ENCODE measurements at places on chromosomes 1 and 21.

DNA sequence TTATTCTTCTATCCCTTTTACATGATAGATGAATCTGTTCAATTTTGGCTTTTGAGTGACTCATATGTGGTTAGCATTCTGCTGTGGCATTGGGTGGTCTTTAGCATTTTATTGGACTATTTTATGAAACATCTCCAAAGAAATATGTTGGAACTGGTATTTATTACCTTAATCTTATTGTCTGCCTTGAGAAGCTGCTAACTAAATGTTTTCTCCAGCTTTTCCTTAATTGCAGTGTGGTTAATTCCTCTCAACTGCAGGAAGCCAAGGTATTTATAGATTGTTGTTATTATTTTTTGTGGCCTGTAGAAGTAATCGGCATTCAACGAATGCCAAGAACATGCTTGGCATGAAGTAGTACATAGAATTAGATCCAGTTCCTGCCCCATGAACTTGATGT is 64.1 kb downstream of the NOS1AP start:
- no peak for DNase-seq

DNA sequence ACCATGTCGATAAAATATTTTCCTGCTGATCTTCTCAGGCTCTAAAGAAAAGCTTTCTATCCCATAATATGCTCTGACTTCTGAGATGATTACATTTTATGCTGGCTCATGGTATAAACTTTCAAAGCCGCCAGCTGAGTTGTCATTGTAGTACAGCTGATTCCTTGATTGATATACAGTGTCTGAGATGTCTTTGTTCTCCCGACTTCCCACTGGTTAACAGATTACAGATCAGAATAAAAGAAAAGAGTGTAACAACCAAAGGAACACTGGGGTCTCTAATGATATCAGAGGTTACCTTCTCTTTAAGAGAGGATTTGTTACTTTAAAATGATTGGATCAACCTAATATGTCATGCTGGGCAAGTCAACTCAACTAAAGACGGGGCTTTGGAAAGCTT is 485.4 kb upstream of the LRRC7 start:
- DNase-seq: no peak

GRCh38 chr1:24540051-24540905 is 15.6 kb upstream of the NCMAP start:
- DNase-seq: no peak

DNA sequence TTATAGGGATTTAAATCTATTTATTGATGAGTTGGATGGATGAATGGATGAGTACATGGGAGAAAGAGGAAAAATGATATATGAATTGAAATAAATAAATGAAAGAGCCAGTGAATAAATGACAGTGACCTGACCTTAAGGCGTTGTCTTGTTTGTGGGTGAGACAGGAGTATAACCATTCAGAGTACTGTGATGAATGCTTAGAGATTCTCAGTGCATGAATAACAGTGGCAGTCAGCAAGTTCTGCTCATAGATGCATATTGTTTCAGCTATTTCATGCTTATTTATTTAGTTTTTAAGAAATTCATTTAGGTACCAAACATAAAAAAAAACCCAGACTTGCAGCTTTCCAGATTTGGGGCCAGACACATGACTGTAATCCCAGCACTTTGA is 116.4 kb downstream of the FGGY start:
- no peak for DNase-seq

DNA sequence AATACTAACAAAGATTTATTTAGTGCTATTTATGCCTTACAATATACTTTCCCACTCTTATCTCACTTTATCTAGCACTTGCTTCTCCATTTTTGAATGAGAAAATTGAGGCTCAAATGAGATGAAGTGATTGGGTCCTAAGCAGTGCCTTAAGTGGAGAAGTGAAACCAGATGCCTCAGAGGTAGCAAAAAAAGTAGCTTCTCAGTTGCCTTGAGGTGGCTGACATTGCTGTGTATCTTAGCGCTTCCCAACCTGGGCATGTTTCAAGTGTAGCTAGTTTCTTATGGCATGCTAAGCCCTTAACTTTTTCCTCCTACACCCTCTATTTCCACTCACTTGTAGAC is 390.4 kb downstream of the OMA1 start:
- no peak for DNase-seq

- no peak for DNase-seq
These were observed 6.6 kb upstream of the MIIP start for GRCh38 chr1:12012560-12013316.

DNA sequence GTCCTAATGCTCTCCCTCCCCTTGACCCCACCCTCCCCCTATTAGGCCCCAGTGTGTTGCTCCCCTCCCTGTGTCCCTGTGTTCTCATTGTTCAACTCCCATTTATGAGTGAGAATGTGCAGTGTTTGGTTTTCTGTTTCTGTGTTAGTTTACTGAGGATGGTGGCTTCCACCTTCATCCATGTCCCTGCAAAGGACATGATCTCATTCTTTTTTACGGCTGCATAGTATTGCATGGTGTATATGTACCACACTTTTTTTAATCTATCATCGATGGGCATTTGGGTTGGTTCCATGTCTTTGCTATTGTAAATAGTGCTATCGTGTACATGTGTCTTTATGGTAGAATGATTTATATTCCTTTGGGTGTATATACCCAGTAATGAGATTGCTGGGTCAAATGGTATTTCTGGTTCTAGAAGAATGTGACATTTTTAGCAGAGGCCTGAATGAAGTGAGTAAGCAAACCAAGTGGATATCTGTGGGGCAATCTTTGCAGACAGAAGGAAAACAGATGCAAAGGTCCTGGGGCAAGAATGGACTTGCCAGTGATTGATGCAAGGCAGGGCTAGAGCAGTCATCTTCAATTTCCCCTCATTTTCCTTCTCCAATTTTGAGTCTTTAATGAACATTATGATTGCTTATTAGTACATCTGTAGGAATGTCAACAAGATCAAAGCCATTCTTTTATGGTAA is 50.2 kb downstream of the UBE4B start:
- DNase-seq: no peak

- DNase-seq: no peak
These were observed 43.3 kb downstream of the POU2F1 start for GRCh38 chr1:167263819-167264464.

GRCh38 chr1:43381612-43382011 is 8.0 kb downstream of the MED8 start:
- DNase-seq: no peak

DNA sequence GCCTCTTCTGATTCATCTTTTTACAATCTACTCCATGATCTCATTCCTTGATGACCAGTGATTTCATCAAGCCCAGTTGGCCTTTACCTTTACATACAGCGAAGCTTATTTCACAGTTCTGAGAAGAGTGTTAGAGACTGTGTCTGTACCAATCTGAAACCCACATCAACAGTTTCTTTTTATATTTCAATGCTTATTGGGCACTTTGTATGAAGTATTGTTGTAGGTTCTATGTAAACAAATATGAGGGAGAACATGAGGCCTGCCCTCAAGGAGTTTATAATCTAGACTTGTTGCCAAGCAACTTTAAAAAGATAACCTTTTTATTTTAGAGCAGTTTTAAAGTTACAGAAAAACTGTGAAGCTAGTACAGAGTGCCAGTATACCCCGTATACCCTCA is 27.5 kb upstream of the RWDD3 start:
- no peak for DNase-seq

DNA sequence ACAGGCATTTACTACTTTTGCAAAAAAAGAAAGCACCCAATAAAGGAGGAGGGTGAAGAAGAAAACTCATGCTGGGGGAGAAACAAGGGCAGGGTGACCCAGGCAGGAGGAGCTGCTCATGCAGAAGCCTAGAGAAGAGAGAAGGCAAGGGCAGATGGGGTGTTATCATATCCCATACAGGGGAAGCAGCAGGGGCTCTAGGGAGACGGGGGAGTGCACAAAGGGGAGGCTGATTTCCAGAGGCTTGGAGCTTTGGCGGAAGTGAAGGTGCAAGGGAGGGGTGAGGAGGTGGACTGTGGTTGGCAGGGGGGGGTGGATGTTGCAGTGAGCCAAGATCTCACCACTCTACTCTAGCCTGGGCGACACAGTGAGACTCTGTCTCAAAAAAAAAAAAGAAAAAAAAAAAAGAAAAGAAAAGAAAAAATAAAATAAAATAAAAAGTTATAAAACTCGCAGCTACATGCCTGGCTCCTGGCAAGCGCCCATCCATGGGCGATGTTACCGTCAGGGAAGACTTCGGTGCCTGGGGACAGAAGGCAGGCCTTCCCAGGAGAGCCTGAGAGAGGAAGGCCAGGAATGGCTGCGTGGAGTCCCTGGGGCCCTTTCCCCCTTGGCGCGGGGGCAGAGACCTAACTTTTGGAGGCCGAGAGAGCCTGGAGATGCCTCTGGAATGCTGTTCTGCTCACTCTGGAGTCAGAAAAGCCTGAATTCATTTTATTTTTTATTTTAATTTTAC is 3.3 kb upstream of the FCN3 start:
- DNase-seq: no peak

GRCh38 chr1:238592621-238593020 is 701.9 kb upstream of the ZP4 start:
- no peak for DNase-seq

- no peak for DNase-seq
These were observed 2.5 kb upstream of the LINGO4 start for GRCh38 chr1:151807766-151808165.

- DNase-seq: no peak
These were observed 78.1 kb downstream of the RERE start for GRCh38 chr1:8739377-8739776.

GRCh38 chr21:20308586-20309315 is 689.5 kb upstream of the NCAM2 start:
- no peak for DNase-seq

DNA sequence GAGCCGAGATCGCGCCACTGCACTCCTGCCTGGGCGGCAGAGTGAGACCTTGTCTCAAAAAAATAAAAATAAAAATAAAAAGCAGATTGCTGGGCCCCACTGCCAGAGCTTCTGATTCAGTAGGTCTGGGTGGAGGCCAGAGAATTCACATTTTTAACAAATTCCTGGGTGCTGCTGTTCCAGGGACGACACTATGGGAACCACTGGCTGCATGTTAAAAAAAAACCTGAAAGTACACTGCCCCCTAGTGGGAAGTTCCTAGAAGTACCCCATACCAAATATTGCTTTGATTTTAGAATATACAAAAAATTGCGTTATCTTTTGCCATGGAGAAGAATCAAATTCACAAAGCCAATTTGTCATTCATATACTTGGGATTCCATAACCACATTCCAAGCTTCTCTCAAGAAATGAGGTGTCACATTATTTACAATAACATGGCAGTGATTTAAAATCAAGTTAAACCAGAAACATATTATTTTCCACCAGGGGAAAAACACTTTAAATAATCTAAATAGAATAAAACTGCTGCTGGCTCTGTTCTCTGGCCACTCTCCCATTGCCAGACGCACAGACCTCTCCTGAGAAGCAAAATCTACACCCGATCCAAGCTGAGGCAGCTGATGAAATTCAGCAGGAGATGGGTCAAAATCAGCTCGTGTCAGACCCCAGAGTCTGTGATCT is 27.4 kb downstream of the SYF2 start:
- DNase-seq: no peak

DNA sequence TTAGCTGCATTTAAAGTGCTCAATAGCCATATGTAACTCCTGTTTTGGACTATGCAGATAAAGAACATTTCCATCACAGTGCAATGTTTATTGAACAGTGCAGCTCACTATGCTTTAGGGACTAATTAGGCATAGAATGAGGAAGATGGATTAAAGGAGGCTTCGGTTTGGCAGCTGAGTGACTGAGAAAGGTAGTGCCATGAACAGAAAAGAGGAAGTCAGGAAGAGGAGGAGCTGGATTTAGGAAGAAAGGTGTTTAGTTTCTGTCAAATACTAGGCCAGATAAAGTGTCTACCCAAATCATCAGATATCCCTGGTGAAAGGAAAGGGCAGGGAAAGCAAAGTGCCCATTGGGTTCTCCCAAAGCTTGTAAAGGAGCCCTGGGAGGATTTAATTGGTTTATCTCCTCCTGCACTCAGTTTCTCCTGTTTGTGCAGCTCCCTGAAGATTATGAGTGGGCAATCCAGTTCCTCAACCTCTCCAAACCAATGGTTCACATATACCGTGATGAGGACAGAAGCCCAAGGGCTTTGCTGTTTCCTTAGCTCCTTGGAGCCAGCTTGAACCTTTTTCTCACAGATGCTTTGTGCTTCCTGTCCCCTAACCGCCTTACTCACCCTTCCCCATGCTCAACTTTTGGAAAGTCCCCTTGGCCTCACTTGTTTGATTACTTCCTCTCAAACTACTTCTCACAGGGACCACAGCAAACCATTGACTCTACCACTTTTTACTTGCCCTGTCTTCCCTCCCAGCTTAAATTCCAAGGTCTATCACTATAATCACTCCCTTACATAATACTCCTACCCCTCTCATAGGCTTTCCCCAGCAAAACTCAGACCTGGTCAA is 3.5 kb upstream of the RAP1A start:
- peak; percentile 47 for DNase-seq

GRCh38 chr1:218496561-218496960 is 151.4 kb downstream of the TGFB2 start:
- no peak for DNase-seq

DNA sequence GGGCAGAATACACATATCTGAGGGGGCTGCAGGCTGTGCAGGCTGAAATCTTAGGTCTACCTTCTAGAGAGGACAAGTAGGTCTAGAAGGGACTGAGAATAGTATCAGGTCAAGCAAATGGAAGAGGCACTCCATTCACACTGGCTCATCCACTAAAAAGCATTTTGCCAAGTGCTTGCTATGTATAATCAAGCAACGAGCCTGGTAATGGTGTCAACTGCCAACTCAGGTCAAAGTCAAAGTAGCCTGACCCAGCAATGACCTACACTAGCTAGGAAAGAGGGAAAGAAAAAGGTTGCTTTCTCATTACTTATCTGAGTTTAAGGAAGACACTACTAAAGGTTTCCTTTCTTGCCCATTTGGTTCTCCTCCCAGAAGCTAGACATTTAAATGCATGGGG is 10.8 kb downstream of the KCND3 start:
- no peak for DNase-seq

DNA sequence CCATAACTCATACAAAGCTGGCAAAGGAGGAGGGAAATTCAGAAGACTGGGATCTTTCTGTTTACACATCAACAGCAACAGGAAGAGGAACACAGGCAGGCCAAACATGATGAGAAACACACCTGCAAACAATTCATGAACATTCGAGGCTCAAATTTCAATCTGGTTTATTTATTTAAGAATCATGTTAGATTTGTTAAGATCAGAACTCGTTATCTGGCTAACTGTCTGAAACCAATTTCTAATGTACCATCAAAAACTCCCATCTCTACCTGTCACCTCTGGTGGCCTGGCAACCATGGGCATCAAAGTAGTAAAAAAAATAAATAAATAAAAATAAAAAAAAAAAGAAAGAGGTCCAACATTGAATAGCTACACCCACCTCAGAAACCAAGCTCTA is 9.8 kb downstream of the LBR start:
- DNase-seq: no peak

Measured in T-helper 22 cell (primary cell).